T-helper 1 cell (primary cell): ENCODE measurements at places on chromosomes 7 and 10.

- DNase-seq: no peak
These were observed 343.9 kb upstream of the SHH start for GRCh38 chr7:156155988-156156733.

DNA sequence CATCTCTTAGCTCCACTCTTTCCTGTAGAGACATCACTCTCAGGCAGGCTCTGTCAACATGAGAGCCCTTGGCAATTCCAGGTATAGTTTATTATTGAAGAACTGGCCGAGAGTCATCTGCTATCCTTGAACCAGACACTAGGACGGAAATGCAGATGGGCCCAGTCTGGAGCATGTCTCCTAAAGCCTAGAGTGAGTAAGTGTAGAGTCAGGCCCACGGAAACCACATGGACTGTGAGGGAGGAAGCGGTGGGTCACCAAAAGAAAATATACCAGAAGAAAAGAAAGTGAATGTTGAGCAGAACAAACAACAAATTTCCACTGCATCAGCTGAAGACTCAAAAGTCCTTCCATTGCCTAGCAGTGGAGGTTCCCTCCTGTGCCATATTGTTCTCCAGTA, 15.7 kb upstream of the RELN start:
- no peak for DNase-seq

DNA sequence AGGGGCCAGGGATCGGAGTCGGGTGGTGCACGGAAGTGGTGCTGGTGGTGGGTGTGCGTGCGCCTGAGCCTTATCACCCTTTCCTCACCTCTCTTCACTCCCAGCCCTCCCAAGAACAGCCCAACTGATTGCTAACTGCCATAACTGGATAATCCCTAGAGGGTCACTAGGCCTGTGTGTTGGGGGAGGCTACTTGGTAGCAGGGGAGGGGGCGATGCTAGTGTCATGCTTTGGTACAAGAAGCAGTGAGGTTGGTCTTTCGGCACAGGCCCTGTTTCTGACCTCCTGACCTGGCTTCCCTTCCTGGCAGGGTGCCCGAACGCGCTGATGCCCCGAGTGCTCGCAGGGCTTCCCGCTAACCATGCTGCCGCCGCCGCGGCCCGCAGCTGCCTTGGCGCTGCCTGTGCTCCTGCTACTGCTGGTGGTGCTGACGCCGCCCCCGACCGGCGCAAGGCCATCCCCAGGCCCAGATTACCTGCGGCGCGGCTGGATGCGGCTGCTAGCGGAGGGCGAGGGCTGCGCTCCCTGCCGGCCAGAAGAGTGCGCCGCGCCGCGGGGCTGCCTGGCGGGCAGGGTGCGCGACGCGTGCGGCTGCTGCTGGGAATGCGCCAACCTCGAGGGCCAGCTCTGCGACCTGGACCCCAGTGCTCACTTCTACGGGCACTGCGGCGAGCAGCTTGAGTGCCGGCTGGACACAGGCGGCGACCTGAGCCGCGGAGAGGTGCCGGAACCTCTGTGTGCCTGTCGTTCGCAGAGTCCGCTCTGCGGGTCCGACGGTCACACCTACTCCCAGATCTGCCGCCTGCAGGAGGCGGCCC, 652 bp downstream of the KAZALD1 start:
- DNase-seq: peak; percentile 55

GRCh38 chr10:114885443-114885842, 52.6 kb upstream of the TRUB1 start:
- no peak for DNase-seq

GRCh38 chr10:44069573-44069972, 315.3 kb downstream of the CXCL12 start:
- no peak for DNase-seq
